Retinal pigment epithelial cell (primary cell): ENCODE measurements at places on chromosomes 6 and 20.

DNA sequence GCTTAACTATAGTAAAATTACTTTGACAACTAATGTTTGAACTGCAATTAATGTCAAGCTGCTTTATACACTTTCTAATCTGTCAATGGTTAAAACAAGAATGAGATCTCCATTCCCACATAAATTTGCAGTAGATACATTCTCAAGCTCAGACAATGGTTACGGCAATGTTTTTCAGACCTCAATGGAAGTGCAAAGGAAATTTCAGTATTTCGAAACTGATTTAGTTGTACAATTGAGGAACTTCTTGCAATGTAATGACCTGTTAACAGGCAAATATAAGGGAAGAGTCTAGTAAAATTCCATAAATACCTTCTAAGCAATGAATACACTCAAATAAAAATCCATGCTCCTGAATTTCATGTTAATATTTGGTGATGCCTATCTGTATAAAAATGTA is 94.7 kb downstream of the ADTRP start:
- no peak for DNase-seq

- DNase-seq: no peak
These were observed 59.1 kb upstream of the NEDD9 start for GRCh38 chr6:11291582-11291981.

DNA sequence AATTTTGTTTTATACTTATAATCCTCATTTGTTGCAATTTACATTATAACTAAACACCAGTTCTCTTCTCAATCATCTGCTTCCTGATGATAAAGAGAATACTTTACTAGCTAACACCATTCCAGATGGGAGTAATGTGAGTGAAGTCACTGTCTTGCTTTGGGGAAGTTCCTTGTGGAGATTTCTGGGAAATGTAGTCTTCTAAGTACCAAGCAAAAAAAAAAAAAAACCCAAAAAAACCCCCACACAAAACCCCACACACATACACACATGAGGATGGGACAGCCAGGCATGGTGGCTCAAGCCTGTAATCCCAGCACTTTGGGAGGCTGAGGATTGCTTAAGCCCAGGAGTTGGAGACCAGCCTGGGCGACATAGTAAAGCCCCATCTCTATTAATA is 2.2 kb upstream of the SNPH start:
- DNase-seq: no peak

GRCh38 chr6:112291161-112291762 is 36.9 kb upstream of the LAMA4 start:
- no peak for DNase-seq

DNA sequence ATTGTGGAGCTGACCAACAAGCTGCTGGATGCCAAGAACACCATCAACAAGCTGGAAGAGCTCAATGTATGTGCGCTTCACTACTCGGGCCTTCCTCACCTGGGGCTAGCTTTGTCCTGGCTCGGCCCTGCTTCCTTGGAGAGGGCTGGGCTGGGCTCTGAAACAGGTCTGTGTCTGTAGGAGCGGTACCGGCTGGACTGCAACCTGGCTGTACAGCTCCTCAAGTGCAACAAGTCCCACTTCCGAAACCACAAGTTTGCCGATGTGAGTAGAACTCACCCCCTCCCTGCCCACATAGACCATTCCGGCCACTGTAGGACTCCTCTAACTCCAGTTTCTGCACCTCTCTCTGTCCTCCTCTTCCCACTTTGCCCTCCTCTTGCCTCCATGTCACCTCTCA is 6.7 kb downstream of the LRRC73 start:
- no peak for DNase-seq
